ENCODE measurements at places on chromosomes 6 and 20. TPM values are rescaled to one million over a fixed set of nuclear protein-coding genes. Genes with fewer than 3 reads are reported as not detected.

Gene SLPI
- 9.1 TPM for total RNA-seq

- no peak for DNase-seq
These were observed 686.7 kb upstream of the MARCKS start for GRCh38 chr6:113170454-113170853.

- DNase-seq, result no peak
These were observed 1.2 kb upstream of the TMEM217 start for GRCh38 chr6:37259191-37259590.

- no peak for DNase-seq
These were observed 202.0 kb downstream of the CDH4 start for GRCh38 chr20:61454053-61454452.

- no peak for DNase-seq
These were observed 192.4 kb upstream of the PRDM1 start for GRCh38 chr6:105893741-105894140.

DNA sequence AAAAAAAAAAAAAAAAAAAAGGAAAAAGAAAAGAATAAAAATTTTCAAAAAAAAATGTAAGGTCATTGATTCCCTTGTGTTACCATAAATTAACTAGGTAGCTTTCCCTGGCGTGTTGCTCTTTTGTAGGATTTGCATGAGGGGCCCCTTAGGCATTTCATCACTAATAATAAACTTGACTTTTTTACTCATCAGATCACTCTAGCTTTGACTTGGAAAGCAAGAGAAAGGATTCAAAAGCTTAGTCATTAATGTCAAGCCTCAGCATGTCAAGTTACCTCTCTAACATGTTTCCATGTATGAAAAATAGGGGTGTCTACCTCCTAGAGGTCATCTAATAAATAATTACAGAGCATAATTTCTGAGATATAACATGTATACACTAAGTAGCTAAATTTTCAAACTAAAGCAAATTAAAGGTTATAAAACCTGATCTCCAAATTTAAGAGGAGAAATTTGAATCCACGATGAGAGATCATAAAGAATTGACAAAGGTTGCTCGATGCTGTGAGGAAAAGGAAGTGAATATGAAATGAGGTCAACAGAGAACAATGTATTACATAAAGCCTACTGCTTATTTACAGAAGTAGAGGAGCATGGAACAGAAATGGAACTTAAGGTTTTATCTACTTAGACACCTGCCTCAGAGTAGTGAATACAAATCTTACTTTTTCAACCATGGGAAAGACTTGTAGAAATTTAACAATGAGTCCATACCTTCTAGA, 86.8 kb downstream of the ARHGAP18 start:
- peak; percentile 94 for DNase-seq

- DNase-seq, result peak; percentile 20
These were observed 232.9 kb downstream of the EPM2A start for GRCh38 chr6:145502416-145502815.

Data from foreskin keratinocyte (primary cell).